ENCODE measurements at places on chromosomes 5 and 9.

- no peak for DNase-seq
These were observed 332.3 kb upstream of the ADAMTSL1 start for GRCh38 chr9:18141681-18142080.

DNA sequence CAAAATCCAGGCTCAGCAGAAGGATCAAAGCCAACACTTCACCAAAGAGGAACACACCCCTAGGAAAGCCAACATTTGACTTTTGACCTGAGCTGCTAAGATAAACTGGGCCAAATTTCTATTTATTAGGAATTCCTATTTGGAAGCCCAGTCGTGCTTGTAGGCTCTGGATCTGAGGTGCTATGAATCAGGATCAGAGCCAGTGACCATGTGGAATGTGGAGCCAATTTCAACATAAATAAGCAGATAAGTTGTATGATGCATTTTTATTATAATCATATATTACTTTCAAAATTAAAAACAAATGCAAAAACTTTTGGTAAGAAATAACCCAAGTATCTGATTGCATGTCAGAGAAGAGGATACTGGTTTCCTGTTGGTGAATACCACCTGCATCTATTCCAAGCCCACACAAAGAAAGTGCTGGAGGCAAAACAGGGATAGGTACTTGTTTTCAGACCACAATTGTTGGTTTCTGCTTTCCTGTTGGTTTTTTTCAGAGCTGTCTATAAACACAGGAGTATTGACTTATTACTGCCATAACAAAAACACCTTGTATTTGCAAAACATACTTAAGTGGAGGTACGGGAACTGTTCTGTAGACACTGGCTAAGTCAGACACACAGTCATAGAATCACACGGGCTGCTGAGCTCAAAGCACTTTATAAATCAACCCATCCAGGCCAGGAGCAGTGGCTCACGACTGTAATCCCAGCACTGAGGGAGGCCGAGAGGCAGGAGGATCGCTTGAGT, 52.8 kb downstream of the ARL15 start:
- no peak for DNase-seq

DNA sequence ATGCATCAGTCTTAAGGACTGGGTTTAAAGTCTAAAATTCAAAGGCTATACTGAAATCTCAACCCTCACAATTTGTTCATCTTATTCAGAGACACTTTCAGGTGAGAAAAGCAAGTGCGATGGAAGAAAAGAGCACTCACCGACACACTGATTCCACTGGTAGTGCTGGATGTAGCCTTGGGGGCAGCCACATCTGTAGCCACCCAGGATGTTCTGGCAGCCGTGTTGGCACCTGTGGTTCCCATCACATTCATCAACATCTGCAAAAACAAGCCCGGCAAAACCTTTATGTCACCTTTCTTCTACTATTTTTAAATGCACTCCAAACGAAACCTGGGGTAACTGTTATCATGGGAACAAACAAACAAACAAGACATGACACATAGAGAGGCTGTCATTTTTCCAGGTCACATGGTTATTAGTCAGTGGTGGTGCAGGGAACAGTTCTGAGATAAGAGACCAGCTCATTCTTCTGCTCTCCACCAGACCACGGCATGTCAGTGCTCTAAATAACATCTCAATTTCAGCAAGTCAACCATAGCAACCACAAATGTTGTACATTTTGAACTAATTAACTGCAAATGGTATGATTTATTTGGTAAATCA, 188.4 kb downstream of the SLC12A2 start:
- DNase-seq = no peak

DNA sequence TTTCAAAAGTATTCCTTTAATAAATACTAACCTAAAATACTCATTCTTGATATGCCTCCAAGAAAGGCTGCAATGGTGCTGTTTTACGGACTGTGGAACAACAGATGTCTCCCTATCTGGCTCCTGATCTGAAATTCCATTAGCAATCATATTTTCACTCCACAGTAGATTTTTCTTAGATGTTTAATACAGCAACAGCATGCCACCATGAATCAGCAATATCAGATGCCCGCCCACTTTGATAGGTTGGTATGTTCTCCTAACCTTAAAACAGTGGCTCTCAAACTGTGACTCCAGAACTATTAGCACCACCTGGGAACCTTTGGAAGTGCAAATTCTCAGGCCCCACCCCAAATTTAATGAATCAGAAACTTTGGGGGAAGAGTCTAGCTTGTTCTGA, 110.2 kb downstream of the MLLT3 start:
- no peak for DNase-seq

- DNase-seq = no peak
These were observed 18.0 kb downstream of the CLTA start for GRCh38 chr9:36208521-36209253.

DNA sequence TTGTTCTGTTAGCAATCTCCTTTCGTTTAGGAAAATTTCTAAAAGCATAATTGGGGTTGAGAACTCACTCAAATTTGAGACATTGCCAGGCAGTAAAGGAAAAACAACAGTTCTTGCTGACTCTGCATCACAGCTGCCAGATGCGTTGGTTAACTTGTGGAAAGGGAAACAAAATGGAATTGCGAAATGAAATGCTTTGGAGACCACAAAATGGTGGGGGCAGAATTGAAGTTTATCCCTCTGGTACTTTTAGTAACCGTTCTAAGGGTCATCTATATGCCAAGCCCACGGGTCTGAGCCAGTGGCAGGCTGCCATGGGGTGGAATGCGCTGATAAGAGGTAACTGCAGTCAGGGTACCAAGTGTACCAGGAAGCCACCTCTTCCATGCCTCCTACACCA, 28.6 kb upstream of the SELENOP start:
- no peak for DNase-seq

- DNase-seq = no peak
These were observed 26.2 kb downstream of the ZNF474 start for GRCh38 chr5:122155546-122155945.

DNA sequence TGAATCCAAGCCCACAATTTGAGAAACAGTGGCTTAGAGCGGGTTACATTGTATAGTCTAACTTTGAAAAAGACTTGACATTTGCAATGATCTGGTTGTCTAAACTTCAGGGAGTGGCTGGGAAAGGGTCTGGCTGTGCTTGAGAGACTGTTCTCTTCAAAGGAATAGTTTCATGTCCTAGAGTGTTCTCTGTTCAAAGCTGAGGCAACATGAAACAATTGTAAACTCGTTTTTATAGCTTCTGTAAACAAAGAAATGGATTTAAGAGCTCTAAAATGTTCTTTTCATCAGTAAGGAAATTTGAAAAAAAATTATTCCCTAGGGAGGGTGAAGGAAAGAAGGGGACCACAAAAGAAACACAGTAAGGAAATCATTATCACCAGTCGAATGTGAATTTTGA, 41.6 kb downstream of the FOCAD start:
- DNase-seq = no peak

GRCh38 chr5:4042311-4042710, 446.7 kb downstream of the IRX1 start:
- DNase-seq = no peak

- no peak for DNase-seq
These were observed 456.7 kb downstream of the ZNF608 start for GRCh38 chr5:124289641-124290311.
